ENCODE measurements at places on chromosomes 2 and 18. TPM values are rescaled to one million over a fixed set of nuclear protein-coding genes. Genes with fewer than 3 reads are reported as not detected.

The ONECUT2 gene
- polyA plus RNA-seq: 0.22 TPM

The ABCG5 gene
- 0.39 TPM for polyA plus RNA-seq

The PLEKHM3 gene
- 12.4 TPM for polyA plus RNA-seq

The PXDN gene
- 171 TPM for polyA plus RNA-seq

The OSR1 gene
- 4.7 TPM for polyA plus RNA-seq

The SCN9A gene
- polyA plus RNA-seq: 1.8 TPM

The DSG3 gene
- not detected for polyA plus RNA-seq

The DCC gene
- polyA plus RNA-seq: 10.1 TPM

The ZNF892 gene
- polyA plus RNA-seq: 4.9 TPM

The SLC5A7 gene
- polyA plus RNA-seq: 0.39 TPM

The OTOS gene
- 0.31 TPM for polyA plus RNA-seq

The GAD1 gene
- polyA plus RNA-seq: 0.91 TPM

The TXNDC2 gene
- polyA plus RNA-seq: 0.14 TPM

The ALKAL2 gene
- polyA plus RNA-seq: 6.1 TPM

The FLACC1 gene
- 2.8 TPM for polyA plus RNA-seq

The ALPP gene
- not detected for polyA plus RNA-seq

The PTPN18 gene
- 29.7 TPM for polyA plus RNA-seq

The ZFAND2B gene
- polyA plus RNA-seq: 46.5 TPM

The TRIM43 gene
- 0.27 TPM for polyA plus RNA-seq

The FIGN gene
- polyA plus RNA-seq: 8.9 TPM

The GMCL1 gene
- polyA plus RNA-seq: 35.8 TPM

The PLGLB1 gene
- 11.3 TPM for polyA plus RNA-seq

The PCARE gene
- polyA plus RNA-seq: 0.46 TPM

The SRD5A2 gene
- polyA plus RNA-seq: 0.05 TPM

The GDF7 gene
- 5.1 TPM for polyA plus RNA-seq

The ZRANB3 gene
- 9.0 TPM for polyA plus RNA-seq

The CRYGD gene
- polyA plus RNA-seq: not detected

The ATP8B1 gene
- polyA plus RNA-seq: 34.5 TPM

The TTC31 gene
- polyA plus RNA-seq: 29.8 TPM

The RAB27B gene
- polyA plus RNA-seq: 5.3 TPM

The SCN3A gene
- polyA plus RNA-seq: 0.39 TPM

The MOB4 gene
- 61.3 TPM for polyA plus RNA-seq

The ANKRD23 gene
- 3.9 TPM for polyA plus RNA-seq

The UNC80 gene
- polyA plus RNA-seq: 1.3 TPM

The UGT1A8 gene
- not detected for polyA plus RNA-seq

The PFN4 gene
- polyA plus RNA-seq: 1.4 TPM

The PKDCC gene
- 359 TPM for polyA plus RNA-seq

The ANXA4 gene
- 255 TPM for polyA plus RNA-seq

The ACKR3 gene
- 60.8 TPM for polyA plus RNA-seq

The CHN1 gene
- polyA plus RNA-seq: 25.8 TPM

The AFF3 gene
- polyA plus RNA-seq: 18.3 TPM

The DYNAP gene
- polyA plus RNA-seq: not detected

The TUBA3D gene
- polyA plus RNA-seq: 0.40 TPM

The CNTNAP5 gene
- polyA plus RNA-seq: 0.04 TPM

The ADAM23 gene
- 5.0 TPM for polyA plus RNA-seq

The UGT1A9 gene
- 8.3 TPM for polyA plus RNA-seq

The C2orf80 gene
- 0.17 TPM for polyA plus RNA-seq

The ZBTB7C gene
- polyA plus RNA-seq: 18.6 TPM

The ACTR1B gene
- 57.5 TPM for polyA plus RNA-seq

The DHRS9 gene
- 0.55 TPM for polyA plus RNA-seq

The TUBB8B gene
- polyA plus RNA-seq: not detected

The LRRTM1 gene
- 32.1 TPM for polyA plus RNA-seq

The EVX2 gene
- polyA plus RNA-seq: 0.04 TPM

The SLC5A6 gene
- polyA plus RNA-seq: 39.6 TPM

The CD8B2 gene
- 0.18 TPM for polyA plus RNA-seq
